ENCODE measurements at places on chromosomes 3 and 15.

DNA sequence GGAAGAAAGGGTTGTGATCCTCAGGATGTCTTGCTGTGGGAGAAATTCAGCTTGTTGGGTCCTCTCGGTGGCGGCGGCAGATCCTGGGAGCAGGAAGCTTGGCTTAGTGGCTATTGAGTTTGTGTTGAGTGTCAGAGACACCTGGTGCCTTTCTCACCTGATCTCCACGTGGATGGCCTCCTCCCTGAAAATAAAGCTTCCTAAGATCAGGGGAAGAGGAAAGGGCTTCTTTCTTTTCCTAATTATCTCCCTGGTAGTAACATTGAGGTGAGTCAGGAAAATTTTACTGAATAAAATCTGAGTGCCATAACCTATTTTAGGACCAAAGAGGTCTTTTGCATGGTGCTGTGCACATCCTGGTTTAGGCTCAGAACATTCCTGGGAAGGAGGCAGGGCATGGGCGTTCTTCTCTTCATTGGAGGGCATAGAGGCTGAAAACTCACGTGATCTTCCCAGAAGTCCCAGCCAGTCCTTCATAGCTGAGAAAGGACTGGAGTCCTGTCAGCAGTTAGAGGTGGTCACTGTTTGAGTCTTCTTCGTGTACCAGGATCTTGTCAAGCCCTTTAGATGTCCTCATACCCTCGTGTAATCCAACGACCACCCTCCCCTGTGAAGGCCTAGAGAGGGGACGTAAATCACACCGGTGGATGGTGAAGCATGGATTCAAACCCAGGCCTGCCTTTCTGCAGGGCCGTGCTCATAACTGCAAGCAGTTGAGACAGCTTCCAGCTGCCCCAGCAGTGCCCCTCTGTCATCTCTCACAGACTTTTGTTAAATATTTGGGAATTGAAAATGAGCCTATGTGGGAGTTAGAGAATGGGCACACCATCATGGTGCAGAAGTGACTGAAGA, 1.1 kb downstream of the CMTM8 start:
- DNase-seq: peak; percentile 73

DNA sequence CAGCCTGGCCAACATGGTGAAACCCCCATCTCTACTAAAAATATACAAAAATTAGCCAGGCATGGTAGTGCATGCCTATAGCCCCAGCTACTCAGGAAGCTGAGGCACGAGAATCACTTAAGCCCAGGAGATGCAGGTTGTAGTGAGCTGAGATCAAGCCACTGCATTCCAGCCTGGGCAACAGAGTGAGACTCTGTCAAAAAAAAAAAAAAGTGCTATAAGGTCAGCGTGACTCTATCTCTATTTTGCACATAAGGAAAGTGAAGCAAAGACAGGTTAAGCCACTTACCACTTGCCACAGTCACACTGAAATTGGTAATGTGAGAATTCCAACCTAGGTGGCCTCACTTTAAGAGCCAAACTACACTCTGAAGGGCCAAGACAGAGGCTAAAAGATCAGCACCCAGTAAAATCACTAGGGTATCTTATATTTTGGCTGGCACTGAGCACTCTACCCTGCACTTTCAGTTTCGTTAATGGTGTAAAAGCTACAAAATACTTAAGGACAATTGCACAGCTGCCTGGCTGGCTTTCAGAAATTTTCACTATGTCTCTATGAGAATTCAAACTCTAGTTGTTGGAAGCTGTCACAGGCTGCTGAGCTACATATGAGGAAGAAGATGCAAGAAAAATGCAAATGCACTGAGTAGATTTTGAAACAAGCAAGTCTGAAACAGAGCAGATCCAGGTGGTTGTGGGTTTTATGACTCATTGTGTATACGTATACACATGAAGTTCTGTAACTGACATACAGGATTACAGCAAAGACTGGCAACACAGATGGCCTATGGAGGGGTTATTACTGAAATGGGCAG, 32.7 kb downstream of the TRANK1 start:
- no peak for DNase-seq

GRCh38 chr3:172329070-172329469, 119.2 kb downstream of the GHSR start:
- DNase-seq: no peak

DNA sequence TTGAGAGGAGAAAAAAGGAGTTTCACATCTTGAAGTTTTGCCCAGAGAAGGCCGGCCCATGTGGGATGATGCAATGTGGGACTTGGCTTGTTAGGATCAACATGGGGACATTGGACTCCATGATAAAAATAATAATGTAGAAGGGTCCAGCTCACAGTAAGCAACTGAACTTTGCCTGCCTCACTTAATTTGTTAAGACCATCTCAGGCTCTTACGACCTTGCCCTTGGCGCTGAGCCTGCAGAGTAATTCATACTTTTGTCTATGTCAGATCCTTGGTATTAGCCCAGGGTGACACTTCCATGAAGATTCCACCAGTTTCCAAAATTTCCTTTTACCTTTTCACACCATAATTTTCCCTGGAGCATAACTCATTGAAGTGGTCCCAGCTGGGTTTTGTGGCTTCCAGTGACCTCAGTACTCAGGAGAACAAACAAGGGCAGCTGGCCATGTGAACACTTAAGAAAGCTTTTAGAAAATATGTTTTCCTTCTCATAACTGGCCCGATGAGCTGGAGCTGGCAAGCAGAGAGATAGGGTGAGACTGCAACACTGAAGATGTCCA, 315.4 kb upstream of the RASGRP1 start:
- no peak for DNase-seq

GRCh38 chr3:157368171-157368570, 68.5 kb upstream of the PTX3 start:
- no peak for DNase-seq

DNA sequence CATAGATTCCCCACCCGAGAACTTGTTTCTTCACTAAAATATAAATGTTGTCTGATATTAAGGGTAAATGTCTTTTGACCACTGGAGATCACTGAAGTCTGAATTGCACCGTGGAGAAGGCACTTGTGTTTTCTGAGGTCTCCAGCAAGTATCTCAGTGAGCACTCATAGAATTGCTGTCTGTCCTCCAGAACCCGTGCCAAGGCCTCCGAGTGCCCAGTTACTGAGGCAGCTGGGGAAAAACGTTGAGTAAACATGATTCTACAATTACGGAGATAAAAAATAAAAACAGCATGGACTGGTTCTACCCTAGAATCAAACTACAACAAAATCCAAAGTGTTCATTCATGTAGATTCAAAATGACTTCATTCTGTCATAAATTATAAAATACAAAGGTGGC, 60.0 kb downstream of the MLH1 start:
- DNase-seq: no peak

GRCh38 chr3:64536166-64536565, 151.6 kb downstream of the ADAMTS9 start:
- DNase-seq: no peak

GRCh38 chr3:157249606-157250005, 89.7 kb upstream of the CCNL1 start:
- no peak for DNase-seq

- DNase-seq: no peak
Observed at GRCh38 chr15:81532001-81532400, 158.0 kb upstream of the TMC3 start.

GRCh38 chr15:67835297-67836133, 4.3 kb downstream of the RNU6-1 start:
- DNase-seq: peak; percentile 43
